ENCODE measurements at places on chromosomes 2 and 18. TPM values are rescaled to one million over a fixed set of nuclear protein-coding genes. Genes with fewer than 3 reads are reported as not detected.

GRCh38 chr2:132863961-132864360, 194.0 kb upstream of the LYPD1 start:
- H3K4me3 ChIP-seq = no peak overlapping the region
- no peak for DNase-seq
- no peaks in the 10 kb centered on the region for H3K27me3 ChIP-seq

DNA sequence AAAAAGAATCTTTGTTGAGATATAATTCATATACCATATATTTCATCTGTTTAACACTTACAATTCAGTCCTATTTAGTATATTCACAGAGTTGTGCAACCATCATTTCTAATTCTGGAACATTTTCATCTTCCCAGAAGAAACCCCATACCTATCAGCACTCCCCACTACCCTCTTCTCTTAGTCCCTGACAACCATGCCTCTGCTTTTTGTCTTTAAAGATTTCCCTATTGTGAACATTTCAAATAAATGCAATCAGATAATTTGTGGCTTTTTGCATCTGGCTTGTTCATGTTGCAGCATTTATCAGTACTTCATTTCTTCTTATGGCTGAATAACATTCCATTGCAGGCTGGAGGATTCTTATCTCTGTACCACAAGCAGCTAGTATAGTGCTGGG, 305.9 kb upstream of the MEX3C start:
- H3K27ac ChIP-seq = no peak overlapping the region
- no peak overlapping the region for H3K4me3 ChIP-seq
- no peaks in the 10 kb centered on the region for H3K36me3 ChIP-seq
- peaks cover 3% of the 10 kb centered on the region for H3K27me3 ChIP-seq

The C2orf68 gene
- total RNA-seq = 95.2 TPM

DNA sequence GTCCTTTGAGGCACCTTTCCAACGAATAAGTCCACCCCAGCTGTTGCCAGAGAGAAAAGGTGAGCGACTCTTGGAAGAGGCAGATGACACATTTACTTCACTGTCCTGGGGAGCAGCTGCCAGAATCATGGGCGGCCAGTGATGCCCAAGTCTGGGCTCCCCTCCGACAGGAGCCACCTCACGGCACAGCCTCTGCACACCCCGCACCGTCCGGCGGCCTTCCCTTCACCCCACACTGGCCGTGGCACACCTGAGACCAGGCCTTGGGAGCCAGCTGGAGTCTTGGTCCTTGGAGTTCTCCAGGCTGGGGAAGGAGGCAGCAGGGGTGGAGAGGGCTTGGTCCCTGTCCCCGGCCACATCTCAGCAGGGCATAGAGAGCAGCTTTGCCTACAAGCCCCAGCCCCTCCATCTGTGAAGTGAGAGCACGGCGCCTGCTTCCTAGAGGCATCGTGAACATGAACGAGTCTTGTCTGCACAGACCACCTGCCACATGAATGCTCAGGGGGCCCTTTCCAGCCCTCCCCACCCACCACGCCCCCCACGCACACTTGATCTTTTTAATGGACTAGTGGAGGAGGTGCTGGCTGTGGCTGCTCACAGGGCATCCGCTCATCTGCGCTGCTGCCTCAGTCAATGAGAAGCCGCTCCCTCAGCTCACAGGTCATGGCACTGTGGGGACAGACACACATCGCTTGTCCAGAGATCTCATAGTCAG, 400.2 kb upstream of the MYT1L start:
- H3K27ac ChIP-seq = no peak overlapping the region
- H3K4me1 ChIP-seq = no peaks in the 10 kb centered on the region
- H3K27me3 ChIP-seq = no peaks in the 10 kb centered on the region
- DNase-seq = no peak
- no peak overlapping the region for H3K4me3 ChIP-seq

The RGPD4 gene
- total RNA-seq = 0.88 TPM

The UCN gene
- total RNA-seq = 6.9 TPM

Measured in naive thymus-derived CD8-positive, alpha-beta T cell (primary cell).